CD8-positive, alpha-beta memory T cell (primary cell): ENCODE measurements at places on chromosomes 4 and X. TPM values are rescaled to one million over a fixed set of nuclear protein-coding genes. Genes with fewer than 3 reads are reported as not detected.
A peak's percentile ranks its signal among the peaks of the same experiment; 100 is the strongest.

DNA sequence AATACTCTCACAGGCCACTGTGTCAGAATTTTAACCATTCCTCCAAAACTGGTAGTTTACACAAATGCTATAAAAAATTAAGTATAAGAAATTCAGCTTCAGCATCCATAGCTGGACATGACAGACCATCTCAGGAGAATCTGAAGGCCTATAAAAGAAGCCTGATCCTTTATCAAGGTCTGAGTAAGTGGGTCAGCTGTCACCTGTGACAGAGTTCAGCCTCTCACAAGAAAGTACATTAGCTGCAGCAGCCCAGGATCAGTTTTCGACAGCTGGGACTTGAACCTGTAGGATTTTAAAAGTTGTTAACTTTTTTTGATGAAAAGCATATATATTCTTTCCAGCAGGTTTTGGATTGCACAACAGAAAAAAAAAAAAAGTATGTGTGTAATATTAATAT, 60.7 kb downstream of the PPP3CA start:
- no peak for DNase-seq
- no peak overlapping the region for H3K4me3 ChIP-seq
- H3K27me3 ChIP-seq: no peaks in the 10 kb centered on the region
- H3K27ac ChIP-seq: no peak overlapping the region
- H3K4me1 ChIP-seq: peaks cover 10% of the 10 kb centered on the region

RNF212 gene
- 1.2 TPM for total RNA-seq

PABPC5 gene
- total RNA-seq: not detected

GRCh38 chrX:17160975-17161374, 214.0 kb upstream of the NHS start:
- no peak overlapping the region for H3K27ac ChIP-seq
- DNase-seq: no peak
- no peaks in the 10 kb centered on the region for H3K27me3 ChIP-seq

DNA sequence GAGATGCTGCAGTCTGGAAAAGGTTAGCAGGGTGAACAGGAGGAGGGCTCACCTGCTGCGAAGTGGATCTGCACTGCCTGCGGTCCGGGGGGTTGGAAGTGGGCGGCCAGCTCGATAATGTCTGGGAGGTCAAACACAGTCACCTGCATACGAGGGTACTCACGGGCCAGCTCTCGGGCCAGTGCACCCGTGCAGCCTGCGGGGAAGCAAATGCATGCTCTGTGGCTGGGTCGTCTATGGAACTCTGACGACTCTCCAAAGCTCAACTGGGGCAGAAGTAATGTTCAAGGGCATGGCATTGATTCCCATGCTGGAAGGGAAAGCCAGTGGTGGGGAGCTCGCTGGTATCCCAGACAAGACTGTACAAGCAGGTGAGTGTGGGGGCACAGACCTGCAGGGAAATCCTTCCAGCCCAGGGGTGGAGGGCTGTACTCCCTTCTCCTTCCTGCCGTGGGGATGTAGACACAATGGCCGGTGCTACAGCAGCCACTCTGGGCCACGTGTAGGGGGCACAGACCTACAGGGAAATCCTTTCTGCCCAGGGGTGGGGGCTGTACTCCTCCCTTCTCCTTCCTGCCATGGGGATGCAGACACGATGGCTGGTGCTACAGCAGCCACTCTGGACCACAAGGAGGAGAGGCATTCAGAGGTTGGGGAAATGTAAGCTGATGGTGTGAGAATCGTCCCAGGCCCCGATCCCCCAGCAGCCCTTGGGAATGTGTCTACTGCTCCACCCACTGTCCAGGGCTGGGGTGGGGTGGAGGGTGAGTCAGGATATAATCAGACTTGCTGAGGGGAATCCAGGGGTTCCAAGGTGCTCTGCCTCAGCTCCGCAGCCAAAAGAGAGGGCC, 26.2 kb upstream of the SLC25A6 start:
- H3K4me1 ChIP-seq: no peaks in the 10 kb centered on the region
- no peak overlapping the region for H3K4me3 ChIP-seq
- no peak overlapping the region for H3K27ac ChIP-seq
- no peak for DNase-seq
- no peaks in the 10 kb centered on the region for H3K27me3 ChIP-seq
- peaks cover 42% of the 10 kb centered on the region for H3K36me3 ChIP-seq

DNA sequence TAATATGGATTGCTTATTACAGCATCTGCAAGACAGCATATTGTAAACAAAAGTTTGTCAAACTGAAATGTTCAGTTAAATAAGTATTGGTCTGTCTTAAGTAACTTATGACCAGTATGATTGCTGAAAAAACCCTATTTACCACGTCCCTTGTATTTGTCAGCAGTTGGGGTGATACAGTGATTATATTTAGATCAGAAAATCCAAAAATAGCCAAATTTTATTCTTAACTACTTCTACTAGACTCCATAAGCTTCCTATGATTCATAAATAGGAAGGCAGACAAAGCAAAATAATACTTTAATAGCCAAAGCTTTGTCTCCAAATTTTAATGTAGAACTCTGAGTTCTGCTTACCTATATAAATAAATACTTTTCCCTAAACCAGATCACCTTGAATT, 45.3 kb downstream of the TBCK start:
- no peak overlapping the region for H3K27ac ChIP-seq
- no peaks in the 10 kb centered on the region for H3K27me3 ChIP-seq
- H3K4me1 ChIP-seq: no peaks in the 10 kb centered on the region
- no peaks in the 10 kb centered on the region for H3K36me3 ChIP-seq
- H3K4me3 ChIP-seq: no peak overlapping the region

STPG2 gene
- total RNA-seq: not detected

DNA sequence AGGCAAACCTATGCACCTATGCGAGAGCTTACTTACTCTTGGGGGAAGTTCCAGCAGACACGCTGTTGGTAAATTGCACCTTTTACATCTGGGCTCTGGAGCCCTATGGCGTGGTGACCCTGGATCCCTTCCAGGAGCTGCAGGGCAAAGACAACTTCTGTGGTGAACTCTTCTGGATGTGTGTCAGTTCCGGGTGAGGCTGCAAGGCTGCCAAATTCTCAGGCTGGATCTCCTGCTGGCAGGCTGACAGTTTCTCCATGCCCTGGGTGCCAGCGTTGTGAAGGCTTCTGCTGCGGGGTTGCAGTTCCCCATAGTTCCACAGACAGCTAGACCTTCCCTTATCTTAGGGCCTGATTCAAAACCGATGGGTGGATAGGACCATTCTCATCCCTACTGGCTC, 37.9 kb downstream of the RAP2C start:
- no peaks in the 10 kb centered on the region for H3K36me3 ChIP-seq
- no peak overlapping the region for H3K4me3 ChIP-seq
- no peak for DNase-seq
- no peak overlapping the region for H3K27ac ChIP-seq
- no peaks in the 10 kb centered on the region for H3K27me3 ChIP-seq
- H3K4me1 ChIP-seq: no peaks in the 10 kb centered on the region

GRCh38 chr4:165684177-165684805, 188.7 kb upstream of the TLL1 start:
- H3K27me3 ChIP-seq: no peaks in the 10 kb centered on the region
- no peak overlapping the region for H3K4me3 ChIP-seq
- DNase-seq: no peak
- H3K4me1 ChIP-seq: no peaks in the 10 kb centered on the region

- no peak for DNase-seq
- no peaks in the 10 kb centered on the region for H3K4me1 ChIP-seq
- no peak overlapping the region for H3K4me3 ChIP-seq
- no peaks in the 10 kb centered on the region for H3K27me3 ChIP-seq
- H3K27ac ChIP-seq: no peak overlapping the region
- H3K36me3 ChIP-seq: no peaks in the 10 kb centered on the region
Measured at GRCh38 chr4:60365176-60365575, 835.0 kb upstream of the ADGRL3 start.

- H3K4me1 ChIP-seq: peaks cover 38% of the 10 kb centered on the region
- H3K27me3 ChIP-seq: no peaks in the 10 kb centered on the region
- H3K4me3 ChIP-seq: peak overlapping the region; percentile 58
- H3K27ac ChIP-seq: no peak overlapping the region
Measured at GRCh38 chr4:15779306-15779705, 1.2 kb downstream of the CD38 start.

HSD17B13 gene
- 0.22 TPM for total RNA-seq

DNA sequence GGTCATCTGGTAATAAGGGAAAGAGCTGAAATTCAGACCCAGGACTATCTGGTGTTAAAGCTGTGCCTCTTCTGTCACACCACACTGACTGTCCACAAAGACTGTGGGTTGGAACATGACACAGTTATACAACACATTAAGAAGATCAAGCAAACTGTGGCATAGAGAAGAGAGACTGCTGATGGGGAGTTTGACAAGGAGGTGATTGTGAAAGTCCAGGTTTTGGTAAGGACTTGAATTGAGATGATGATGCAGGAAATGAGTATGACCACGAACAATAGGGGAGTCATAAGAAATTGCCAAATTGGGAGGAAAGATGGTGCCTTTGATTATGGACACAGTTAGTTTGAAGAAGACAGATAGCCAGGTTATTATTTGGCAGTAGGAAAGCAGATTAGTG, 163.4 kb downstream of the PDGFRA start:
- no peaks in the 10 kb centered on the region for H3K4me1 ChIP-seq
- H3K4me3 ChIP-seq: no peak overlapping the region
- no peak overlapping the region for H3K27ac ChIP-seq
- no peak for DNase-seq
- H3K36me3 ChIP-seq: no peaks in the 10 kb centered on the region

DNA sequence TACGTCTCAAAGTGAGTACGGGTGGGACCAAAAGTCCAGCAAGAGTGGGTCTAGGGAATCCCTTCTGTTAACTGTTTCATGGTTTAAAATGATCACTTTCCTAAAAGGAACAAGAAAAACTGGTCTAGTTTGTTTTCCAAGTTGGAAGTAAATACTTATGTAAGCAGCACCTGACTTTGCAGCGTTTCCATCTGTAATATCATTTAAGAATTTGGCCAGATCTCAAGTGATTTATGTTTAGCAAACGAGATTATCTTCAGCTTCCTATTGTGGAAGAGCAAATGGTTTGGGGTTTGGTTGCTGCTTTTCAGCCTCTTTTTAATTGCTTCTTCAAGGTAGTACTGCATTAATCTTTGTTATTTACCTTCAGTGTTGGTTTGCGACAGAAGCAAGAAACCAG, 50.4 kb downstream of the FHIP1A start:
- no peaks in the 10 kb centered on the region for H3K4me1 ChIP-seq
- H3K27ac ChIP-seq: no peak overlapping the region

DNA sequence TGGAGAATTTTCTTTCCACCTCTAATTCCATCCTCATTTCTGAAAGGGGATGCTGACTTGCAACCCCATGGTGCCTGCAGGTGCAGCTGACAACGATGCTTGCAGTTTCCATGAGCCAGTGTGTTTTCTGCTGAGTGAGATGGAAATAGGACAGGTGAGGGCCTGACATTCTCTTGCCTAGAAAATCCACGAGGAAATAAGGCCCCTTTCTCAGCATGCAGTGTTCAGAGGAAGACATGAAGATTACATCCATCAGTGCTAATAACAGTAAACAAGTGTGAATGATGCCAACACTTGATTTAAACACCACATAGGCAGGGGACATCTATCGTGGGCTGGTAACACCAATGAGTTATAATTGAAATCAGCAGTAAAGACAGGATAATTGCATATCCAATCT, 237.3 kb downstream of the NLGN4X start:
- no peak for DNase-seq
- H3K27ac ChIP-seq: no peak overlapping the region
- H3K4me1 ChIP-seq: no peaks in the 10 kb centered on the region
- H3K27me3 ChIP-seq: no peaks in the 10 kb centered on the region

GRCh38 chr4:89294573-89295269, 12.9 kb downstream of the GPRIN3 start:
- H3K4me1 ChIP-seq: peaks cover 89% of the 10 kb centered on the region
- H3K36me3 ChIP-seq: no peaks in the 10 kb centered on the region
- H3K27me3 ChIP-seq: no peaks in the 10 kb centered on the region
- peak; percentile 81 for DNase-seq

GRCh38 chrX:152641256-152641875, 3.7 kb downstream of the GABRQ start:
- no peaks in the 10 kb centered on the region for H3K4me1 ChIP-seq
- no peak overlapping the region for H3K4me3 ChIP-seq
- no peak for DNase-seq

GRCh38 chr4:14092741-14093140, 465.2 kb upstream of the BOD1L1 start:
- no peak overlapping the region for H3K27ac ChIP-seq
- no peaks in the 10 kb centered on the region for H3K36me3 ChIP-seq
- no peaks in the 10 kb centered on the region for H3K4me1 ChIP-seq

- H3K36me3 ChIP-seq: no peaks in the 10 kb centered on the region
- no peaks in the 10 kb centered on the region for H3K27me3 ChIP-seq
- no peak for DNase-seq
- no peaks in the 10 kb centered on the region for H3K4me1 ChIP-seq
- H3K27ac ChIP-seq: no peak overlapping the region
- no peak overlapping the region for H3K4me3 ChIP-seq
Measured at GRCh38 chr4:76426272-76426671, 5.3 kb upstream of the CCDC158 start.

DNA sequence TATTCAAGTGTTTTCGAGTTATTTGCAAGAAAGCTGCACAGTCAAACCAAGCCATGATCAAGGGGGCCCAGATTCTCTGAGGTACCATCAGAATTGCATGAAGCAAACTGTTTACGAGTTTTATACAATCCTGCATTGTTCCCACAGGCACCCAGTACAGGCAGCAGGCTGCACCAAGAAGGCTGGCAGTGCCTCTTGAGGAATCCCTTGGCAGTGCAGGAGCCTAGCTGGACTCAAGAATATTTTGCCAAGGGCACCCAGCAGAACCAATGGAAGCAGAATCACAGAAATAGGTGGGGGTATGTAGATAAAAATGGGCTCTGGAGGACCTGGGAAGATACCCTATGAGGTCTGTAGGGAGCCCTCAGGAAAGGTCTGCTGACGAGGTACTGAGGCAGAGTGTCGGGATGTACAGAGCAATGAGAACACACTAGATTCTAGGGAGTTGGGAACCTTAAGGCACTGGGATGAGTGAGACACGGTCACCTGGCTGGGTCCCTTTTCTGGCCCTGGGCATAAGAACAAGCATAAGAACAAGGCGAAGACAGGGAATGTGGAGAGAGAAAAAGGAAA, 2.5 kb upstream of the PLP1 start:
- H3K4me1 ChIP-seq: no peaks in the 10 kb centered on the region
- DNase-seq: no peak
- no peak overlapping the region for H3K27ac ChIP-seq
- H3K4me3 ChIP-seq: no peak overlapping the region
- H3K36me3 ChIP-seq: no peaks in the 10 kb centered on the region
- H3K27me3 ChIP-seq: no peaks in the 10 kb centered on the region

TBL1X gene
- 21.3 TPM for total RNA-seq

NAP1L2 gene
- total RNA-seq: 2.5 TPM

DNA sequence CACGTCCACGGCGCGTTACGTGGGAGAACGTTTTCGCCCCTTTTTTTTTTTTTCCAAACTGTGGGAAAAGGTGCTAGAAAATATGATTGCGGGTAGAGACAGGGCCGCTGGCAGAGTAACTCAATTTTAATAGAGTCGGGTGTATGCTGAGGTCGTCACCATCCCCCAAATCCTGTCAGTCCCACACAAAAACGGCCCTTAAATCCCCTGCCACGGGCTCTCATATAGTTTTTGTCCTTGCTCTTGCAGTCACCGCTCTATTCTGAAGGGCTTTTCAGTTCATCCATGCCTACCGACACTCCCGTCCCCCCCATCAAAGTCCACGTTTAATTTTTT, 796 bp upstream of the MED14 start:
- DNase-seq: no peak
- H3K4me3 ChIP-seq: peak overlapping the region; percentile 65
- H3K36me3 ChIP-seq: no peaks in the 10 kb centered on the region
- H3K27me3 ChIP-seq: no peaks in the 10 kb centered on the region
- H3K4me1 ChIP-seq: peaks cover 14% of the 10 kb centered on the region
- peak overlapping the region; percentile 86 for H3K27ac ChIP-seq
